T follicular helper cell (primary cell): ENCODE measurements at places on chromosomes 2 and 18.

GRCh38 chr2:24012521-24013188 lies 2.8 kb downstream of the MFSD2B start:
- no peak for DNase-seq

GRCh38 chr2:857081-857480 lies 93.6 kb upstream of the SNTG2 start:
- no peak for DNase-seq

DNA sequence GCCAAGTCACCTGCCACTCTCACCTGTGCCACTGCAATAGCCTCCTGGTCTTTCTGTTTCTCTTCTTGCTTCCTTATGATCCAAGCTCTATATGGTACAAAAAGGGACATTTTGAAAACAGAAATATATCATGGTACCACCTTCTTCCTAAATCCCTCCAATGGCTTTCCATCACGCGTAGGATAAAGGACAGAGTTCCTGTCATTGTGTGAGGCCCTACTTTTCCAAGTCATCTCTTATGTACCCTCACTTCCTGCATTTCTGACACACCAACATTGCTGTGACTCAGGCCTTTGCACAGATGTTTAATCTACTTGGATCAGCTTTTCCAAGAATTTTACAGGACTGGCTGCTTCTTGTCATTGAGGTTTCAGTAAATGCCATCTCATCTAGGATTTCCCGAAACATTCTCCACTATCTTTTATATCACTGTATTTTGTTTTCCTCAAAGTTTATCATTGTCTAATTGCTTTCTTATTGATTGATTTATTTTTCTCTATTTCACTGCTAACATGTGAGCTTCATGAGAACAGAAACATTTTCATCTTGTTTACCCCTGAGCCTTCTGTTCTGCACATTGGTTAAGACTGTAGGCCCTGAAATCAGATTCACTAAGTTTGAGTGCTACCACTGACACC lies 426.1 kb upstream of the FANCL start:
- DNase-seq, result no peak

DNA sequence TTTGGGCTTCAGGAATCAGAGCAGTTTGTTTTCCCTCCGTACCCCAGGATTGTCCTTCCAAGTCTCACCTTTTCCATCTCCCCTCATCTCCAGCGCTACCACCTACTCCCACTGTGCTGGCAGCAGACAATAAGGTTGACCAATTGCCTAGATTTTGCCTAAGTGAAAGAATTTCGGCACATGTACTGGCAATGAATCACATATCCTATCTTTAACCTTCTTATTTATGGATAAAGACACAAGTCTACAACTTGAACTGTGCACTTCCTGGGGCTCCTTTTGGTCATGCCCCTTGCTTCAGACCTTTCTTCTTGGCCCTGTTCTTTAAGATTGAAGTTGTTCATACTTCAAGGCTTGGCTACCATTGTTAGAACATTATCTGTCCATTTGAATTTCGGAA lies 71.4 kb downstream of the KCMF1 start:
- no peak for DNase-seq

GRCh38 chr2:152227969-152228592 lies 52.5 kb upstream of the STAM2 start:
- DNase-seq, result no peak

GRCh38 chr18:31667185-31667584 lies 17.2 kb downstream of the B4GALT6 start:
- no peak for DNase-seq

GRCh38 chr2:162053066-162053807 lies 20.8 kb downstream of the DPP4 start:
- DNase-seq, result no peak

- no peak for DNase-seq
These were observed 513.4 kb downstream of the TNS1 start for GRCh38 chr2:217489145-217489960.

GRCh38 chr2:108586631-108587030 lies 52.4 kb downstream of the LIMS1 start:
- no peak for DNase-seq

DNA sequence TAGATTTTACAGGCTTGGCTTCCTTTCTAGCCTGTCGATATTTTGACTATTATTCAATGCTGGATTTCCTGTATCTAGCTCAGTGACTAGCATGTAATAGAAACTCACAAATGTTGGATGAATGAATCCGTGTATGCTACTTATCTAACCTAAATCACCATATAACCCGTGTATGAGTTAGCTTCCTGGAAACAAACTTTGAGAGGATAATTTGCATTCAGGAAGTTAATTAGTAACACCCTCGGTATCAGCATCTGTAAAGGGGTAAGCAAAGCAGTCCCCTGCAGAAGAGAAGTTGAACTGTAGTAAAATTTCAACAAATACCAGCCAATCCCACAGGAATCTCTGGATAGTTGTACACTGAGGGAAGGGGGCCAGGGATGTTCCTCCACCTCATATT lies 269.4 kb upstream of the LRATD1 start:
- no peak for DNase-seq

- no peak for DNase-seq
These were observed 260.6 kb upstream of the LINC00305 start for GRCh38 chr18:64409511-64409910.

DNA sequence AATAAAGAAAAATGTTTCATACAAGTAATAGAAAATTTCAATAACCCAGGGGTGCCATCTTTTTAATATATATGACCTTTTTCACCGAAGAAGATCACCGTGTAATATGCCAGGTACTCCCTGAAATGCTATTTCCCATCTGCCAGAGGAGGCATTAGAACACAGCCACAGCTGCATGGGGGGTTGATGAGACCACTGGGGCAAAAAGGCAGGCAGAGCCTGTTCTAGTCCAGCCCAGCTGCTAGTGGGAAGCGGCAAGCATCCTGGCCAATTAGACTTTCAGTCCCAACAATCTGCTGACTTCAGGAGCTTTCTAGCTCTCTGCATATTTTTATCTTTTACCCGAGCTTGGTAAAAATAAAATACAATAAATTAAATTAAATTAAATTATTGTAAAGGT lies 362.6 kb downstream of the RIT2 start:
- DNase-seq, result no peak
